Activated B cell treated with CpG ODN at 0.5 μM for 24 hours (primary cell): ENCODE measurements at places on chromosomes 6 and 20.

- no peaks in the 10 kb centered on the region for H3K36me3 ChIP-seq
- no peak overlapping the region for H3K4me3 ChIP-seq
- no peak overlapping the region for H3K27ac ChIP-seq
- peaks cover 35% of the 10 kb centered on the region for H3K27me3 ChIP-seq
These were observed 149.4 kb downstream of the DHX35 start for GRCh38 chr20:39111359-39112177.

DNA sequence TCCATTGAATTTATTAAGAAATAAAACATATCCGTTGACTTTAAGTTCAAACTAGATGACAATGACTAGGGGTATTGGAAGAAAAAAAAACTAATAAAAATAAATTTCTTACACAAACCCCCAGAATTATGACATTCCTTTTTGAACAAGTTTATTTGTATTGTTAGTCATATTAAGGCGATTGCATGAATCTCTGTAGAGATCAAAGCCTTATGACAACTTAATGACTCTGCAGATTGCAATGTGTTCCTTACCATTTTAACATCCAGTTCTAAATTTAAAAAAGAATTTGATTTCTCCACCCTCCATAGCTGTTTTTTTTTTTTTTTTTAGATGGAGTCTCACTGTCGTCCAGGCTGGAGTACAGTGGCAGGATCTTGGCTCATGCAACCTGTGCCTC is 189.8 kb upstream of the CEP162 start:
- DNase-seq: no peak
- no peak overlapping the region for H3K27ac ChIP-seq
- H3K27me3 ChIP-seq: no peaks in the 10 kb centered on the region
- H3K4me3 ChIP-seq: no peak overlapping the region
- no peaks in the 10 kb centered on the region for H3K4me1 ChIP-seq

GRCh38 chr6:16230953-16231352 is 7.4 kb upstream of the GMPR start:
- no peak overlapping the region for H3K4me3 ChIP-seq
- DNase-seq: no peak
- H3K27me3 ChIP-seq: peaks cover 29% of the 10 kb centered on the region
- H3K27ac ChIP-seq: no peak overlapping the region
- peaks cover 2% of the 10 kb centered on the region for H3K4me1 ChIP-seq
- no peaks in the 10 kb centered on the region for H3K36me3 ChIP-seq

- no peak for DNase-seq
- H3K4me1 ChIP-seq: peaks cover 11% of the 10 kb centered on the region
- no peak overlapping the region for H3K27ac ChIP-seq
These were observed 24.0 kb upstream of the PPP1R3G start for GRCh38 chr6:5061152-5061551.

GRCh38 chr6:45691426-45691825 is 313.7 kb upstream of the SUPT3H start:
- H3K27ac ChIP-seq: no peak overlapping the region
- no peaks in the 10 kb centered on the region for H3K36me3 ChIP-seq
- H3K4me3 ChIP-seq: no peak overlapping the region
- peaks cover 2% of the 10 kb centered on the region for H3K27me3 ChIP-seq

DNA sequence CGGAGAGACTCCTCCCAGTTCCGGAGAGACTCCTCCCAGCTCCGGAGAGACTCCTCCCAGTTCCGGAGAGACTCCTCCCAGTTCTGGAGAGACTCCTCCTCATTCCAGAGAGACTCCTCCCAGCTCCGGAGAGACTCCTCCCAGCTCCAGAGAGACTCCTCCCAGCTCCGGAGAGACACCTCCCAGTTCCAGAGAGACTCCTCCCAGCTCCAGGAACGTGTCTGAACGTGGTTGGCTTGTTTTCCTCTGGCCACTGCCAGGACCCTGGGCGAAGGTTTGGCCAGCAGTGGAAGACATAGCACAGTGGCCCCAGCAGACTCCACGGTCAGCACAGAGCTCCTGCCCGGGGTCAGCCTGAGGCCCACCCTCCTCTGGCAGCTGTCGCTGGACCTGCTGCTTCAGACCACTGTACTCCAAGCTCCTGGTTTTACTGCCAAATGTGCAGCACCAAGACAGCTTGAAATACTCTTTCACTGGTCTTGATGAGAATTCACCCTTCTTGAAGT is 122.3 kb upstream of the AFDN start:
- H3K27me3 ChIP-seq: peaks cover 30% of the 10 kb centered on the region
- H3K27ac ChIP-seq: no peak overlapping the region
- H3K4me3 ChIP-seq: no peak overlapping the region
- no peaks in the 10 kb centered on the region for H3K36me3 ChIP-seq
- no peak for DNase-seq

DNA sequence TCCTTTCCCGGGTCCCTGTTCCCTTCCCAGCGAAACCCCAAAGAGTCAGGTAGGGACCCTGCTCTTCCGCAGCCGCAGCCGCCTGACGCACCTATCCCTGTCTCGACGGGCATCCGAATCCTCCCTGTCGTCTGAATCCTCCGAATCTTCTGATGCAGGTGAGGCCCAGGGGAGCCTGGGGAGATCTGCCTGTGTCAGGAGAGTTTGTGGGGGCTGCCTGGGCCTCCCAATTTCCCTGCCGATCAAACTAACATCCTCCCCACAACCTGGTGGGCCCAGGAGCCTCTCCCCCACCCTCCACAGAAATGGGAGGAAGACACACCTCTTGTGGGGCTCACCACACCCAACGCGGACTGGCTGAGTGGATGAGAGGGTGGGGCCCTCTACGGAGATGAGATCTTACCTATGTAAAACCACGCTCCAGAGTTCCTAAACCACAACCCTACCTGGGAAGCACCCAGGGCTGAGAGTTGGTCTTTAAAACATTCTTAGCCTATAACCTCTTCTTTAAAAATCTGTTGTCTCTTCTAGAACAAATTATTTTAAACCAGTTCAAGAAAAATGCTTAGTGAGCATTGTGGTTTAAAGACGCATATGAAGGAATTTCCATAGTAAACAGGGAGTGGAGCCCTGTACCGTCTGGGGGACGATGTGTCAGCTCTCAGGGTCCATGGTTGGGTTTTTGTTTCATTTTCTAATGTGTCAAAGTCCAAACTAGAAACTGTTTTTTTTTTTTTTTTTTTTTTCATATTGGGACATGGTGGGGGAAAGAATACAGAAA is 1.7 kb downstream of the CDC25B start:
- peaks cover 22% of the 10 kb centered on the region for H3K36me3 ChIP-seq
- no peak for DNase-seq
- H3K4me1 ChIP-seq: peaks cover 63% of the 10 kb centered on the region
- no peaks in the 10 kb centered on the region for H3K27me3 ChIP-seq
- H3K27ac ChIP-seq: peak overlapping the region; percentile 93

- DNase-seq: no peak
- H3K27me3 ChIP-seq: no peaks in the 10 kb centered on the region
- H3K27ac ChIP-seq: no peak overlapping the region
- no peaks in the 10 kb centered on the region for H3K36me3 ChIP-seq
- peaks cover 11% of the 10 kb centered on the region for H3K4me1 ChIP-seq
These were observed 72.3 kb upstream of the IFNGR1 start for GRCh38 chr6:137291441-137291840.

DNA sequence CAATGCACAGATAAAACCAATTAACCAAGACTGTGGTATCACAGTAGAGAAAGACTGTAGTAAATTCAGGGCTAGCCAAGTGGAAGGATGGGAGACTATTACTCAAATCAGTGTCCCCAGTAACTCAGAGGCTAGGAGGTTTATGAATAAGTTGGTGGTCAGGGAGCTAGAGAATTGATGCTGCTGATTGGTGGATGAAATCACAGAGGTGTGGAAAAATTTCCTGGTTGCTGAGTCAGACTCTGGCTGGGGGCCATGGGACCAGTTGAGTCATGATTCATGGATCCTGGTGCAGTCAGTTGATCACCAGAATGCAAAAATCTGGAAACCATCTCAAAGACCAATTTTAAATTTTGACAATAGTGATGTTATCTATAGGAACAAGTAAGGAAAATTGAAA is 555.9 kb downstream of the C6orf118 start:
- no peak overlapping the region for H3K27ac ChIP-seq
- no peaks in the 10 kb centered on the region for H3K4me1 ChIP-seq
- H3K36me3 ChIP-seq: no peaks in the 10 kb centered on the region
- no peak overlapping the region for H3K4me3 ChIP-seq

- H3K4me3 ChIP-seq: no peak overlapping the region
- peaks cover 28% of the 10 kb centered on the region for H3K4me1 ChIP-seq
- H3K36me3 ChIP-seq: no peaks in the 10 kb centered on the region
- no peak for DNase-seq
- H3K27me3 ChIP-seq: no peaks in the 10 kb centered on the region
These were observed 25.0 kb downstream of the IL22RA2 start for GRCh38 chr6:137148306-137149034.

DNA sequence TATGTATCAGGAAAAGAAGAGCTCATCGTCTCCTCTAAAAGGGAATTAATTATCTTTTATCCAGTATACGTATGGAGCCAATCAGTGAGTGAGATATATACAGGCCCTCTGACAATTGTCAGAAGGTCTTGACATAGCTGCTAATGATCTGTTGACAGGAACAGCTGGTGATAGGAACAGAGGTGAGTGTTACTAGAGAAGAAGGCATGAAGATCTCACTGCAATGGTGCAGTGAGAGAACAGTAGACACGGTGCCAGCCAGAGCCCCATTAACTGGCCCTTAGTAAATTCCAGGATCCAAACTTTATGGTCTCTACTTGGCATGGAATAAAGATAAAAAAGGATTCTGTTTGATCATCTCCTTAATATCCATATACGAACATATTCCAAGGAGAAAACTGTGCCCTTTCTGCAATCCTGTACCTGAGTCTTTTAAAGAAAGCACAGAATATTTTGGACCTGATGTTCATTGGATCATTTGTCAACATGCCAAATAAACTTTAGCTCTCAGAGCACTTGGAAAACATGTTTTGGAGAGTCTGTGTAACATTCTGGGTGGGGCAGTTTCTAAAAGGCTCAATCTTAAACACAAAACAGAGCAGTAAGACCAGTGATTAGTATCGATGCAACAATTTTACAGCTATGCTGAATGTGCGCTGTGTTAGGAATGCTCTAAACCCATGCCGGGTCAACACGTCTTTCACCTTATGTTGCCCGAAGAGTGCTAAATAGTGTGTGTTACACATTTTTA is 135.8 kb upstream of the CITED2 start:
- H3K4me1 ChIP-seq: no peaks in the 10 kb centered on the region
- no peak for DNase-seq
- no peak overlapping the region for H3K27ac ChIP-seq

DNA sequence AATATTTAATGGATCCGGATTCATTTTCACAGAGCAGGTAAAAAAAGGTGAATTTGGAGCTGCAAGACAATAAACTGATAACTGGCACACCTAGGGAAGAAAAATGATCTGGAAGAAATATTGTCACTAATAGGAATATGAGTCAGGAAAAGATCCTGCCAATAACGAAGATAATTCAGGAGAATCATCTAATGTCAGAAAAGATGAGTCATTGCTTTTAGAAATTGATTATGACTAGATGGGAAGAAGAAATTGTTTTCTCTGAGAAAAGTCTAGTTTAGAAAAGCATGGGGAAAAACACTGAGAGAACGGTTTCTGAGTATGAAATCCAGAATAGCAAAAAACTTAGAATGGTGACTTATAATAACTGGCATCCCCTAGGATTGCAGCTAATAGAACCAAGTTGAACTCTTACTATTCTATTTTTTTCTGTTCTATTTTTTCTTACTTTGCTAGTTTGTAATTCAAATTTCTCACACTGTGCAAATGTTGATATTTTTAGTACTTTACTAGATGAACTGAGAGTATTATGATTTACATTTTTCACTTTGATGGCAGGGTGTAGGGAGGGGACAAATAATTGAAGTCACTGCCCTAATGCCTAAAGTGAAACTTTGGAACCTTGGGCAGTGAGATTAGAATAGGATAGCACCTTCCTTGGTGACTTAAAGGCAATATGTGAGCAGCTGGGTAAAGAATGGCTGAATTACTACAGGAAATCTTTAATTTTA is 38.2 kb upstream of the SUPT3H start:
- H3K27ac ChIP-seq: no peak overlapping the region
- peaks cover 24% of the 10 kb centered on the region for H3K4me1 ChIP-seq
- no peak for DNase-seq
- no peak overlapping the region for H3K4me3 ChIP-seq

GRCh38 chr6:31156641-31157040 is 961 bp downstream of the CCHCR1 start:
- peak overlapping the region; percentile 95 for H3K4me3 ChIP-seq
- peaks cover 22% of the 10 kb centered on the region for H3K36me3 ChIP-seq
- H3K4me1 ChIP-seq: peaks cover 30% of the 10 kb centered on the region
- no peak overlapping the region for H3K27ac ChIP-seq
- DNase-seq: no peak
- no peaks in the 10 kb centered on the region for H3K27me3 ChIP-seq

GRCh38 chr20:24109537-24109936 is 121.0 kb upstream of the GGTLC1 start:
- H3K27me3 ChIP-seq: peaks cover 4% of the 10 kb centered on the region
- peak overlapping the region; percentile 52 for H3K4me3 ChIP-seq
- no peak overlapping the region for H3K27ac ChIP-seq
- H3K4me1 ChIP-seq: no peaks in the 10 kb centered on the region

DNA sequence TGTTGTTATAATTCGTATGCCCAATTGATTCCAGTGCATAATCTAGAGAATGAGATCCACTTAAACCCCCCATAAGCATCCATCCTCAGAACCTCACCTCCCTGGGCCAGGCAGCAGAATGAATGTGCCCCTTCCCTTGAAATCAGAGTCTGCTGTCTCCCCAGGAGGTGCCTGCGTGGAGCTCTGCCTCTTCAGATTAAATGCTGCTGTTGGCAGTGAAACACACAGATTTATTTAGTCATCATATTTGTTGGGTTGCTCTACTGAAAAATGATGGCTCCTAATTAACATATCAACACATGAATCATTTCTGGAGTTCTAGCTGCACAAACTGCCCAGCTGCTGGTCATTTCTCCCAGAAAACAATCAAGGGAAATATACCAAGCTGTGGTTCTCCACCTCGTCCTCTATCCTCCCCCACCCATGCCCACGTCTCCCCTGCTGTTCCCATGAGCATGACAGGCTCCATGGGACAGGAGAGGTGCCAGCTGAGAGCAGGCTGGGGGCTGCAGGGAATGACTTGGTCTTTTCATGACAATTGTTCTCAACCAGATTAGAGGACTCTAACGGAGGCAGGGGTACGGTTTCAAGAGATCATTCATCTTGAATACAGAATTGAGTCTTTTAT is 633.1 kb downstream of the CDH26 start:
- H3K27ac ChIP-seq: no peak overlapping the region
- H3K4me3 ChIP-seq: no peak overlapping the region
- DNase-seq: no peak

DNA sequence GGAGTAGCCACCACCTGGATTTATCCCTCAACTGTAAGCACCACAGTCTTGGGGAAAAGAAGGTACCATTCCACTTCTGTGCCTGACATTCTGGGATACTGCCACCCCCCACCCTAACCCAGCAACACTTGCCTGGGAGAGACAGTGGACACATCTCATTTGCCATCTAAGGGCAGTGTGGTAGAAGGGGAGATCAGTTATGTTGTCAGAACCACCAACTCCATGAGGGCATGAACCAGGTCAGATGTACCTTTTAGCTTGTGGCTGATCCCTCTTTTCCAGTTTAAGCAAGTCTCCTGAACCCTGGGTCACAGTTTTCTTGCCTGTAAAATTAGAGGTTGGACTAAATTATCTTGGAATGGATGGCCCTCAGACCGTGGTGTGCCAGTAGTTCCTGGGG is 165.5 kb downstream of the SCP2D1 start:
- H3K4me3 ChIP-seq: no peak overlapping the region
- no peak for DNase-seq
- H3K4me1 ChIP-seq: no peaks in the 10 kb centered on the region
- H3K27me3 ChIP-seq: no peaks in the 10 kb centered on the region
